Lung (tissue), 17 donors: ENCODE measurements at places on chromosomes 6 and 20. TPM values are rescaled to one million over a fixed set of nuclear protein-coding genes. Genes with fewer than 3 reads are reported as not detected.

GRCh38 chr20:50504231-50504823 lies 5.9 kb upstream of the PTPN1 start:
- no peak for DNase-seq

DNA sequence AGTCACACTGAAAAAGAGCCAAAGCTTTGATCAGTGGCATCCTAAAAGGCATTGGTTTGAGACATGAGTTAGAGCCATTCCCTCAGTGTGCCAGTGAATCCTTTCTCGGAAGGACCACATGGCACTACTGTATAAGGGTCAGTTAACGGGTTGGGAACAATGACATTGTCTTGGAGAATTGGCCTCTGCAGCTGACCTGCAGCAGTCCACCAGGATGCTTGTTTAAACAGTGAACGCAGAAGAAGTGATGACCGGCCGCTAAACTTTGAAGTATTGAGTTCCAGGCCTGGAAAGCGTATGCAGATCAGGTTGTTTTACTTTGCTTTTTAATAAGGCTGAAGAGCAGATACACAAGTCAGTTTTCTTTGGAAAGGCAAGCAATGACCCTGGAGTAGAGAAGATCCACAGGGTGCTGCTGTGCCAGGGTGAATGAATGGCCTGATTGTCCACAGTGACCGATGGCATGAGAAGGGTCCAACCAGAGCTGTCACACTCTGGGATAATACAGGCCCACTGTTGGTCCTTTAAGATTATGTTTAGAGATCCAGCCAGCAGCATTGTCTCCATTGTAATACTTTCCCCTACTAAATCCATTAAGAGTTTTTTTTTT lies 57.8 kb downstream of the GMPR start:
- no peak for DNase-seq

DNA sequence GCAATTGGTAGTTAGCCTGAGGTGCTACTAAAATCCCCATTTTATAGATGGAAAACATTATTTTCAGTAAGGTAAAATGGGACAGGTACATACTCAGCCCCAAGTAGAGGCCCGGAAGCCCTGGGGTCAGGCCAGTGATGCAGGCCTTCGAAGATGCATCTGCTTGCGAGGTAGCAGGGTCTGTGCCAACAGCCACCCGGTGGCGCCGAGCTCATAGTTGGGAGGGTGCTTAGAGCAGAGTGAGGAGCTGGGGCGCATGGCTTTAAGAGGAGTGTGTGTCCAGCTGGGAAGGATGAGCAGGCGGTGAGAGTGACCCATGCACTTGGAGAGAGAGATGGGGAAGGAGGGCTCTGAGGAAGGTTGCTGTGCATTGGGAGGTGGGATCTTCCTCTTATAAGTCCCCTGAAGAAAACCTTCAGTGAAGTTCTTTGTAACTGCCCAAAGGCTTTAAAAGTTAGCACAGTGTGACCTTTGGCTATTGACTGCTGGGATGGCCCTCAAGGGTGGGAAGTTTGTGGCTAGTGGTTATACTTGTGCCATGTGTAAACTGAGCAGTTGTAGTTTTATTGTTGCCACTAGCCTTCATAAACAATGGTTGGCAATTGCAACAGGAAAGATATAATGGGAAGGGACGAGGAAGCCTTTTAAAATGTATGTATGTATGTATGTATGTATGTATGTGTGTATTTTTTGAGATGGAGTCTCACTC lies 71.1 kb downstream of the TOX2 start:
- DNase-seq = no peak

DNA sequence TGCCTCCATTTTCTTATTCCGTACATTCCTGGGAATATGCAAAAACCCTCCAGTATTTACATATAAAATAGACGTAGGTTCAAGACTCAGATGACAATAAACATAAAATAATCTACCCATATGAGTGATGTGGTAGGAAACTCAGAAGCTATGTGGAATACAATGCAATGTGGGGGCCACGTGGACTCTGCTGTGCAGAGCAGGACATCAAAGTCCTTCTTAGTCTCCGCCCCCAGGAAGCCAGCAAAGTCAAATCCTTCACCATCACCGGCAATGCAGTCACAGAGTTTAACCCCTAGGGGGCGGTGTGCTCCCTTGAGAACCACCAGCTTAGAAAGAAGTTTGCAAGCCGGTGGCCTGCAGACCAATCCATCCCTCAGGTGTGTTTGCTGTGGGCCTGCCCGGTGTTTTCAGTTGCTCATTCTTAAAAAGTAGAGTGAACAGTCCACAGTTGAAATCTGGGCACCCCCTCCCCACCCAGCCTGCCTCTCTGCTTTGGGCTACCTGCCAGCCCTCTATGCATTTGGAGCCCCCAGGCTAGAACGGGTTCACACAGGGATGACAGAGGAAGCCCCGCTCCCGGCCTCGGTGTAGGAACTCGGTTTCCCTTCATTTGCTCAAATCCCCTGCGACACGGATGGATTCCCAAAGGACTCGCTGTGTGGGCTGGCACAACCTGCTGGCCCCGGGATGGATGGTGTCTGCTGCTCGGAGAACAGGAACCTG lies 59.9 kb downstream of the SULF2 start:
- DNase-seq = peak; percentile 81

GRCh38 chr6:161481786-161482516 lies 208.1 kb upstream of the AGPAT4 start:
- DNase-seq = peak; percentile 36

Gene TNF
- 6.6 TPM for total RNA-seq

Gene SRMS
- total RNA-seq = not detected

Gene LY6G6C
- not detected for total RNA-seq

Gene STMND1
- 11.0 TPM for total RNA-seq
